ENCODE measurements at places on chromosomes 7 and 10.
A peak's percentile ranks its signal among the peaks of the same experiment; 100 is the strongest.

DNA sequence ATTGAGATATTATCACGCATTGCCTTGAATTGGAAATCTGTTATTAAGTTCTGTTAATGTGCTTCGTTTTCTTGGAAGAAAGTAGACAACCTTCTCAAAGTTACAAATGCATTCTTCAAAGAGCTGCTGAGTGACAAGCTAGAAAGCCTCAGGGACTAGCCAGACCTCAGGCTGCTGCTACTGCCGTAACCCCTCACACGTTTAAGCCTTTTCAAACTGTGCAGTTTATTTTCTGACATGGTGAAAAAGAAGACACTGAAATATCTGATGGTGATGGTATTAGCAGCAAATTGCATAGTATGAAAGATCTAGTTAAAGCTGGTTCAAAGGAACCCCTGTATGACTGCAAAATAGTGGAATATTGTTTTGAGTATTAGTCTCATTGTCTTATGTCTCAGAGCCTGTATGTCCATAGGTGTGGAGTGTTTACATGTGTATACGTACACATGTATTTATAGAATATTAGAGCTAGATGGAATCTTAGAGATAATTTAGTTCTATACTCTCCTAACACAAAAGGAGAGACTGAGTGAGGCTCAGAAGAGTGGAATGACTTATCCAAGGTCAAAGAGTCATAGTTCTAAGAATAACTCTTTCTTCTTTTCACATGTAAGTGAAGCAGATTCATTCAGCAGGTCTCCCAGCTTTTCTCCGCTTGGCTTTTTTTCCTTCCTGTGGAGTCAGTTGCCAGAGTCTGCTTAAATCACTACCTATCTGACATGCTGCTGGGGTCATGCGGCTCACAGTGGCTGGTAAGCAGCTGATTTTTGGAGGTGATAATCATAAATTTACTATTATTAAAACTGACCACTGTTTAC, 431.9 kb downstream of the PLXDC2 start:
- no peaks in the 10 kb centered on the region for H3K4me1 ChIP-seq
- H3K27me3 ChIP-seq, result no peaks in the 10 kb centered on the region
- DNase-seq, result no peak
- H3K36me3 ChIP-seq, result peaks cover 1% of the 10 kb centered on the region

- no peaks in the 10 kb centered on the region for H3K36me3 ChIP-seq
- no peaks in the 10 kb centered on the region for H3K27me3 ChIP-seq
Observed at GRCh38 chr7:30912986-30913811, 1.5 kb downstream of the AQP1 start.

DNA sequence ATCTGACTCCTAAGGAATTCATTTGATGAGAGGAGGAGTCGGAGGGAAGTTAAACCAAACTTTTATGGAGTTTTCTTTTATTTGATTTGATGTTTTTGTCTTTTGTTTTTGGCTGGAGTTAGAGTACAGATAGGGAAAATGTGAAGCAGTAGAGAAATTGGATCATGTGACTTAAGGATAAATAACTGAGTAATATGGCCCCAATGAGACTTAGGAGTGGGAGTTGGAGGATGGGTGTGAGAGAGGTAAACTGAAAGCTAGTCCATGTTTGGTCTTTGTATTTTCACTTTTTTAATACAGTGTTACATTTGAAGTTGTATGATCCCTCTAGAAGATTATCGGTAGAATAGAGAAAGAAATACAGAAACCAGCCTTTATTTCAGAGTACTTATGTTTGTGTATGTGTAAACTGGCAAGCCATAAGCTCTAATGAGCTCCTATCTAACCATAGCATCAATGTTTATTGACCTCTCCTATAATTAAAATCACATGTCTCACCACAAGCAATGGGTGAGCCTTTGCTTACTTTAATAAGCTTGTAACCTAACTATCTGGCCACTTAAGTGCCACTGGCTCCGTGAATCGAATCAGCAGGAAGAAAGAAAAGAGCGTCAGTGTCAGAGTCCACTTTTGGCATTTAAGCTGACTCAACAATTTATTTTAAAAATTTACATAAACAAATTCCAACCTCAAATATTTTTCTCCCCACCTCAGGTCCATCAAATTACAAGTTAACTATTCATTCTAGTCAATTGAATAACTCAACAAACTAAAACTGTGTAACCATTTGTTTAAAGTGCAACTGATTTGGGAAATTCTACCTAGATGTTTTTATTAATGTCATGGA, 113.8 kb downstream of the EPDR1 start:
- H3K27me3 ChIP-seq, result peaks cover 48% of the 10 kb centered on the region
- H3K4me3 ChIP-seq, result no peak overlapping the region
- no peaks in the 10 kb centered on the region for H3K4me1 ChIP-seq
- DNase-seq, result no peak

DNA sequence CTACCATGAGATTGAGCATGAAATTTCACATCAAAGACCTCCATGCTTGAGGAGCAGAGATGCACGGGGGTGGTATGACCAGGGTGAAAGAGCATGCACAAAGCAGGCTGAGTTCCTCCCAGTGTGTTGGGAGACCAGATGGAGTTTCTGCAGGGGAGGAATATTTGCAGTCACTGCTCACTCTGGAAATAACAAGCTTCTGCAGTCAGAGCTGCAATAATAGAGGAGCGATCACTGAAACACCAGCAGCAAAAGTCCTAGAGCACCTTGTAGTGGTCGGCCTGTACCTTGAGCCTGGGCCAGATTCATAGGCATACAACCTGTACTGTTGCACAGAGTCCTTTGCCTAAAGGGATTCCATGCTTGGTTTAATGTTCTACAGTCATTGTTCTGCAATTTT, 184.5 kb upstream of the SP8 start:
- no peaks in the 10 kb centered on the region for H3K4me1 ChIP-seq
- H3K27ac ChIP-seq, result no peak overlapping the region

GRCh38 chr7:150854066-150855000, 2.0 kb downstream of the AOC1 start:
- H3K27ac ChIP-seq, result no peak overlapping the region
- peaks cover 5% of the 10 kb centered on the region for H3K4me1 ChIP-seq
- H3K27me3 ChIP-seq, result peaks cover 70% of the 10 kb centered on the region
- no peak overlapping the region for H3K4me3 ChIP-seq
- peak; percentile 7 for DNase-seq

DNA sequence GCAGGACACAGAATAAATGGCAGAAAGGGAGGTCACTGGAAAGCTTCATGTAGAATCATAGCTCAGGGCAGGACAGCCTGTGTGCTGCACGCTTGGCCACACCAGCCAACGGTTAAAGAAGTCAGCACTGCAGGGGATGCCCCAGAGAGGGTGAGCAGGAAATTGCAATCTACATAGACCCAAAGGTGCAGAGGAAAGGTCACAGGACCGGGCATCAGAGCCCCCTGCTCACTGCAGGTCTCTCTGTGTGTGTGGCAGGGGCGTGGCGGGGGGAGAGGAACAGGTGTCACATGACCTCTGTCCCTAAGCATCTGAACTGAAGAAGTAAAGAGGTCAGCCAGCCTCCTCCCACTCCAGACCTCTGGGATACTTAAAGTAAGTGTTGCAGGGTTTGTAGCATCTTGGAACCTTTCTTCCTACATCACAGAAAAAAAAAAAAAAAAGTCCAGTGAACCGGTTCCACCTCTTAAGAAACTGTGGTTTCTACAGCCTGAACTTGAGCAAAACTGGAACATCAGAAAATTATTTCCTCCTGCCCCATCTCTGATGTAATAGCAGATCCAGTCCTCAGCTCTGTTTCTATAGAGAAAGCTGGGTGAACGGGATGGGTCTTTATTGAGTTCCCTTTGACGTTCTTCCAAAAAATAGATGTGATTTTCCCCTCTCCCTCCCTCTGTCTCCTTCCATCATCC, 64.3 kb downstream of the RGS10 start:
- H3K36me3 ChIP-seq, result peaks cover 3% of the 10 kb centered on the region
- H3K4me1 ChIP-seq, result peaks cover 31% of the 10 kb centered on the region
- H3K27me3 ChIP-seq, result no peaks in the 10 kb centered on the region

- peaks cover 4% of the 10 kb centered on the region for H3K36me3 ChIP-seq
- H3K4me3 ChIP-seq, result no peak overlapping the region
- H3K27me3 ChIP-seq, result no peaks in the 10 kb centered on the region
- DNase-seq, result no peak
- H3K27ac ChIP-seq, result no peak overlapping the region
Observed at GRCh38 chr10:92068900-92069299, 145.3 kb downstream of the BTAF1 start.

- H3K4me1 ChIP-seq, result peaks cover 22% of the 10 kb centered on the region
- DNase-seq, result no peak
- H3K27ac ChIP-seq, result no peak overlapping the region
- H3K4me3 ChIP-seq, result no peak overlapping the region
- peaks cover 25% of the 10 kb centered on the region for H3K36me3 ChIP-seq
- H3K27me3 ChIP-seq, result no peaks in the 10 kb centered on the region
Observed at GRCh38 chr7:134449680-134450079, 9.2 kb downstream of the AKR1B1 start.

GRCh38 chr7:31020652-31021051, 31.5 kb upstream of the ADCYAP1R1 start:
- H3K27ac ChIP-seq, result no peak overlapping the region
- peaks cover 2% of the 10 kb centered on the region for H3K36me3 ChIP-seq
- peaks cover 14% of the 10 kb centered on the region for H3K27me3 ChIP-seq
- H3K4me3 ChIP-seq, result no peak overlapping the region
- no peak for DNase-seq
- H3K4me1 ChIP-seq, result peaks cover 17% of the 10 kb centered on the region

- H3K36me3 ChIP-seq, result peaks cover 1% of the 10 kb centered on the region
- no peak overlapping the region for H3K4me3 ChIP-seq
- H3K27ac ChIP-seq, result no peak overlapping the region
- H3K4me1 ChIP-seq, result no peaks in the 10 kb centered on the region
- no peaks in the 10 kb centered on the region for H3K27me3 ChIP-seq
- DNase-seq, result no peak
Observed at GRCh38 chr7:20395511-20395910, 64.8 kb downstream of the ITGB8 start.

- no peak overlapping the region for H3K4me3 ChIP-seq
- peaks cover 23% of the 10 kb centered on the region for H3K36me3 ChIP-seq
- peaks cover 15% of the 10 kb centered on the region for H3K4me1 ChIP-seq
- no peaks in the 10 kb centered on the region for H3K27me3 ChIP-seq
- peak overlapping the region; percentile 25 for H3K27ac ChIP-seq
Observed at GRCh38 chr7:44073664-44074348, 8.4 kb upstream of the PGAM2 start.

- no peak overlapping the region for H3K4me3 ChIP-seq
- peaks cover 75% of the 10 kb centered on the region for H3K4me1 ChIP-seq
- no peaks in the 10 kb centered on the region for H3K27me3 ChIP-seq
- no peak overlapping the region for H3K27ac ChIP-seq
- DNase-seq, result no peak
- peaks cover 4% of the 10 kb centered on the region for H3K36me3 ChIP-seq
Observed at GRCh38 chr7:116216956-116217571, 6.7 kb downstream of the TES start.

DNA sequence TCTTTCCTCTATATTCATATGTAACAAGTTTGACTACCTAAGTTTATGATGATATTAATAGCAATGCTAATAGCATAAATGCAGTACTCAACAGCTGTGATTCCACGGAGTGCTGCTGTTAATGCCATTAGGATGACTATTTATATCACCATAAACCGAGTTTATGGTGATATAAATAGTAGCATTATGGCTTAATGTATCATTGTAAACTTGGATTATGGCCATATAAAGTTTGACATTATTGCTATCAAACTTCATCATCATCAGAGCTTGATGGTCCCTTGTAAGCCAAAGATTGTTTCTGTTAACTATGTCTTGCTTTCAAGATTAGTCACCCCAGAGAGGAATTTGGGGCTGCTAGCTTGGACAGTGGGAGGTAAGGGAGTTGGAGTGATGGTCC, 612.4 kb upstream of the C7orf33 start:
- DNase-seq, result no peak
- H3K4me3 ChIP-seq, result no peak overlapping the region
- no peaks in the 10 kb centered on the region for H3K27me3 ChIP-seq
- no peaks in the 10 kb centered on the region for H3K4me1 ChIP-seq
- H3K27ac ChIP-seq, result no peak overlapping the region
- H3K36me3 ChIP-seq, result no peaks in the 10 kb centered on the region

GRCh38 chr10:49296836-49297235, 2.1 kb upstream of the C10orf71 start:
- no peaks in the 10 kb centered on the region for H3K4me1 ChIP-seq
- H3K27ac ChIP-seq, result no peak overlapping the region
- no peaks in the 10 kb centered on the region for H3K36me3 ChIP-seq
- no peak for DNase-seq
- H3K4me3 ChIP-seq, result no peak overlapping the region
- H3K27me3 ChIP-seq, result peaks cover 6% of the 10 kb centered on the region

GRCh38 chr10:26335574-26336093, 102.5 kb upstream of the APBB1IP start:
- peaks cover 7% of the 10 kb centered on the region for H3K4me1 ChIP-seq
- DNase-seq, result no peak
- no peaks in the 10 kb centered on the region for H3K36me3 ChIP-seq
- H3K4me3 ChIP-seq, result peak overlapping the region; percentile 81
- peak overlapping the region; percentile 56 for H3K27ac ChIP-seq

- H3K4me1 ChIP-seq, result no peaks in the 10 kb centered on the region
- H3K27ac ChIP-seq, result no peak overlapping the region
- no peak overlapping the region for H3K4me3 ChIP-seq
- H3K36me3 ChIP-seq, result no peaks in the 10 kb centered on the region
- DNase-seq, result no peak
- peaks cover 16% of the 10 kb centered on the region for H3K27me3 ChIP-seq
Observed at GRCh38 chr10:11573497-11573896, 38.0 kb downstream of the USP6NL start.

GRCh38 chr10:87534173-87534858, 29.6 kb downstream of the MINPP1 start:
- H3K27me3 ChIP-seq, result no peaks in the 10 kb centered on the region
- no peak overlapping the region for H3K27ac ChIP-seq
- H3K4me3 ChIP-seq, result no peak overlapping the region
- no peak for DNase-seq
- H3K36me3 ChIP-seq, result peaks cover 2% of the 10 kb centered on the region
- H3K4me1 ChIP-seq, result peaks cover 23% of the 10 kb centered on the region

DNA sequence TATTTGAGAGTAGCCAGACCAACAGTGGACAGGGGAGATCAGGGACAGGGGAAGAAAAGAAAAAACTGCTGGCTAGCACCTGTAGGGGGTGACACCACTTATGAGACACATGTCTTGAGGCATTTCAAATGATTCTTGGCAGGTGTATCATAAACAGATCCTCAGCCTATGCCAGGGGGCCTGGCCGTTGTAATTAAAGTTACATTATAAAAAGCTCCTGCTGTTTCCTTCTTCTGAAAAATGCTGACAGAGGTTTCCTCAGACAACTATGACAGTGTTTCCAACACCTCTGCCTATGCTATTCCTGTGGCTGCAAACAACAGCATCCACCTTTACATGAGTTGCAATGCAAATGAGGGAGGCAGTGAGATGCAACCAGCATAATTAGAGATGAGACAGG, 281.0 kb upstream of the PTER start:
- no peak overlapping the region for H3K27ac ChIP-seq
- no peak for DNase-seq
- H3K27me3 ChIP-seq, result peaks cover 8% of the 10 kb centered on the region

GRCh38 chr10:90424730-90425129, 433.1 kb downstream of the HTR7 start:
- no peaks in the 10 kb centered on the region for H3K36me3 ChIP-seq
- no peaks in the 10 kb centered on the region for H3K27me3 ChIP-seq
- no peak overlapping the region for H3K27ac ChIP-seq
- no peak overlapping the region for H3K4me3 ChIP-seq
- H3K4me1 ChIP-seq, result no peaks in the 10 kb centered on the region
- DNase-seq, result no peak

GRCh38 chr10:98417973-98418664, 3.1 kb upstream of the PYROXD2 start:
- peaks cover 20% of the 10 kb centered on the region for H3K36me3 ChIP-seq
- no peaks in the 10 kb centered on the region for H3K27me3 ChIP-seq
- H3K27ac ChIP-seq, result no peak overlapping the region
- H3K4me1 ChIP-seq, result peaks cover 12% of the 10 kb centered on the region

- no peaks in the 10 kb centered on the region for H3K36me3 ChIP-seq
- no peak for DNase-seq
- peaks cover 75% of the 10 kb centered on the region for H3K27me3 ChIP-seq
- no peak overlapping the region for H3K27ac ChIP-seq
- no peaks in the 10 kb centered on the region for H3K4me1 ChIP-seq
Observed at GRCh38 chr10:78435484-78436221, 402.0 kb downstream of the RPS24 start.

All from central memory CD8-positive, alpha-beta T cell (primary cell).